Inflammatory macrophage treated with lipopolysaccharide for 1 hour (primary cell): ENCODE measurements at places on chromosomes 13 and 19.

- DNase-seq, result no peak
These were observed 10.0 kb upstream of the IGFL2 start for GRCh38 chr19:46137915-46138473.

GRCh38 chr19:48637948-48638830 is 1.0 kb upstream of the DBP start:
- peak; percentile 85 for DNase-seq

DNA sequence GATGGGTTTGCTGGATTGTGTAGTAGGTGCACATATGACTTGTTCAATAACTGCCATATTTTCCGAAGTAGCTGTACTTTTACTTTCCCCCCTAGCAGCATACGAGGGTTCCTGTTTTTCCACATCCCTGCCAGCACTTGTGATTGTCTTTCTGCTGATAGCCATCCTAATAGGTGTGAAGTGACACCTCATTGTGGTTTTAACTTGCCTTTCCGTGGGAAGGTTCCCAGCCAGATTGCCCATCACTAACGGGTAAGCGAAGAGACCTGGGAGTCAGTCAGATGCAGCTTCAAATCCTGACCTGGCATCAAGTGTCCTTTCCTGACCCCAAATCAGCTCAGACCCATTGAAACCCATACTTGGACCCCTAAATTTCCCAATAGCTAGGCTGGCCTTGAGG is 4.5 kb downstream of the CLPTM1 start:
- no peak for DNase-seq

DNA sequence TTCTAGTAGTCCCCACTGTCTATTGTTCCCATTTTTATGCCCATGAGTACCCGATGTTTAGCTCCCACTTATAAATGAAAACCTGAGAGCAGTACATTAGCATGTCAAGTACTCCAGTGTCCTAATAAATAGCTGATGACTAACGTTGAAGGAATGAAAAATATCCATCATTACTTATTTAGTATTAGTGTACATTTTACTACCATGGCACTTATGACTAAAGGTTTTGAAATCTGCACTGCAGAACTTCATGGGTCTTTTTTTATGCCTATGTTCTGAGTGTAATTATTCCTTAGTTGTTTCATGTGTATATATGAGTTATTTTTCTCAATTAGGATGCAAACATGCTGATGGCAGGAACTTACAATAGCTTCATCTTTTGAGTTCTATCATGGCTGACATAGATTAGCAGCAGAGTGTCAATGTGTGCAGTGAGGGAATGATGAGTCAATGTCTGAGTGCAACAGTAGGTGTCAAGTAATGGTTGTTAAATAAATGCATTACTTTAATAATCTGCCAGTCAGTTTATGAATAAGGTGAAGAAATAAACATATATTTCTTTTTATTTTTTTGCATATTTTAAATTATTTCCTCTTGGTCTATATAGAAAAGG is 188.4 kb downstream of the ITGBL1 start:
- no peak for DNase-seq

DNA sequence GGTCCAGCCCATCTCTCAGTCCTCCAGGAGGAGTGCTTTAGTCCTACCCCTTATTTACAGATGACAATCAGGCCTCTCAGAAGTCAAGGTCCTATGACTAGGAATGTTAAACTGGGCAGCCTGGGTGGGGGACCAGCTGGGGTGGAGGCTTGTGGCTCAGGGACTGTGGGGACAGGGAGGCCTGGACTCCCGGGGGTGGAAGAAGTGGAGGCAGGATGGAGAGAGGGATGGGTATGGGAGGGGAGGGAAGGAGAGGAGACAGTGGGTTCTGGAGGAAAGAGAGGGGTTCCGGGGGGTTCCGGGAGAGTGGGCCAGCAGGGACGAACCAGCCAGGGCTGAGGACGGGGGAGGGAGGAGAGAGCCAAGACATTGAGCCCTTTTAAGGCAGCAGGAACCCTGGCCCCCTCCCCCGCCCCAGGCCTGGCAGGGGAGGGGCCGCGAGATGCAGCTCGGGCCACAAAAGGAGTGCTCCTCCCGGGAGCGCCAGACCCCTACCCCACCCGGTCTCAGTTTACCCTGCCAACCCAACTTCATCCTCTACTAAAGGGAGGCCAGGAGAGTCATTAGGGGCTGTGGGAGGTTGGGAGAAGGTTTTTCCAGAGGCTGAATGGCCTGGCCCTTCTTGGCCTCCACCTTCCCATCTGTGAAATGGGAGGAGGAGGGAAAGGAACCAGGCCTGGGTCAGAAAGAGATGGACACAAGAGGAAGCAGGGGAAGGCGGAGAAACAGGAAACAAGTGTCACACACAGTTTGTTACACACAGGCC is 1.7 kb downstream of the DMPK start:
- DNase-seq, result no peak

GRCh38 chr13:112669881-112670499 is 19.8 kb upstream of the ATP11A start:
- DNase-seq, result no peak

DNA sequence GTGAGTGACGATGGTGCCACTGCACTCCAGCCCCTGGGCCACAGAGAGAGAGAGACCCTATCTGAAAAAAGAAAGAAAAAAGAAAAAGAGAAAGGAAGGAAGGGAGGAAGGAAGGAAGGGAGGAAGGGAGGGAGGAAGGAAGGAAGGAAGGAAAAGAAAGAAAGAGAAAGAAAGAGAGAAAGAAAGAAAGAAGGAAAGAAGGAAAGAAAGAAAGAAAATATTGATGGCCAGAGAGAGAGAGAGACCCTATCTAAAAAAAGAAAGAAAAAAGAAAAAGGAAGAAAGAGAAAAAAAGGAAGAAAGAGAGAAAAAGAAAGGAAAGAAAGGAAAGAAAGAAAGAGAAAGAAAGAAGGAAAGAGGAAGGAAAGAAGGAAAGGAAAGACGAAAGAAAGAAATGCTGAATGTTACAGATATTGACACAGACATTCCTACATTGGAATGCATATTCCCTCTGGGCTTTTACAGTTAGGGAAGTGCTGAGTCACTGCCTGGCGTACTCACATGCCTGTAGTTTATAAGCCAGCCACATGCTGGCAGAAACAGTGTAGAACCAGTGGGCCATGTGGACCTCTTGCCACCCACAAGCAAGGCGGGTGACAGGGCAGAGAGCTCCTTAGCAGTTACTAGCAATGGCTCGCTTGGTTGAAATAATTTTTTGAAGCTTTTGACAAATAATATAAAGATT is 34.6 kb upstream of the SLC46A3 start:
- peak; percentile 77 for DNase-seq

- DNase-seq, result no peak
These were observed 83.0 kb downstream of the NUFIP1 start for GRCh38 chr13:44906230-44906629.

GRCh38 chr19:36420961-36421748 is 2.7 kb upstream of the ZFP82 start:
- no peak for DNase-seq

- no peak for DNase-seq
These were observed 31.1 kb upstream of the AMER2 start for GRCh38 chr13:25203127-25203740.

DNA sequence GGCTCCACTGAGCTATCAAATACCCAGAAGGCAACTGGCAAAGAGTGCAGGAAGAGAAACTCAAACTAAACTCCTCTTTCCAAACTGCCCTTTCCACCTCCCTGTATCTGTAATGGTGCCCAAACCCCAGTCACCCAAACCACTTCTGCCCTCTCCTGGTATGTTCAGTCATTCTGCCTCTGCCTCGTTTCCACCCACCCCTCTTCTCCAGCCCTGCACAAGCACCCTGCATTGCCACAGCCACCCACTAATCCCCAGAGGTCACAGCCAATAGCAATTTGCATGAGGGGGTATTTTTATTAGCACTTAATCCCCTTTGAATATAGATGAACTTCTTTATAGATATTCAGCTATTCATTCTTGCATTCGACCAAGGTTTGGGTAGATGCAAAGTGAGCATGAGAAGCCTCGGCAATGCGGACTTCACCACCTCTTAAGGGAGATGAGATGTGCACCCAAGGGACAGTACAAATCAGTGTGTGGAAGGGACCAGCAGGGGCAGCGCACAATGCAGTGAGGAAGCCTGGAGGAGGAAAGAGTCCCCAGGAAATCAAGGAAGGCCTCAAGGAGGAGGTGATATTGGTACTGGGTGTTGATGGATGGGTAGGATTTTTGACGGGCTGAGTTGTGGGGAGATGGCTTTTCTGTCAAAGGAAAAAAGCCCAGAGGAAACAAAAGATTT is 12.4 kb downstream of the TMEM272 start:
- peak; percentile 71 for DNase-seq

GRCh38 chr13:91904005-91904404 is 505.6 kb downstream of the GPC5 start:
- DNase-seq, result no peak

- DNase-seq, result peak; percentile 68
These were observed 18.7 kb downstream of the CD70 start for GRCh38 chr19:6572217-6572616.

- peak; percentile 83 for DNase-seq
These were observed 17.9 kb downstream of the DEDD2 start for GRCh38 chr19:42199440-42200115.

DNA sequence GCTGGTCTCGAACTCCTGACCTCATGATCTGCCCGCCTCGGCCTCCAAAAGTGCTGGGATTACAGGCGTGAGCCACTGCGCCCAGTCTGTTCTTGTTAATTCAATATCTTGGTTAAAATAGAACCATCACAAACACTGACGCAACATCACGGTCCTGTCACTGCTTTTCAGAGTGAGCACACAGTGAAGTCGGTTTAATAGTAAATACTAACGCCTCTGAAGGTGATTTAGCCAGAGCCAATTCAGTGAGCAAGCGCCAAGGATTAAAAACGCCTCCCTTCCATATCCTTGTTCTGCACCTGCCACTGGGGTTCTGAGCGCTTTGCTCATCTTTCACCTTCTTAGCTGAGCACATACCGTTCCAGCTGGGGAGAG is 30.3 kb downstream of the LAMP1 start:
- no peak for DNase-seq

- peak; percentile 77 for DNase-seq
These were observed 9.5 kb downstream of the PIP5K1C start for GRCh38 chr19:3690551-3691371.

- peak; percentile 69 for DNase-seq
These were observed 25.9 kb downstream of the MPND start for GRCh38 chr19:4369109-4369887.

DNA sequence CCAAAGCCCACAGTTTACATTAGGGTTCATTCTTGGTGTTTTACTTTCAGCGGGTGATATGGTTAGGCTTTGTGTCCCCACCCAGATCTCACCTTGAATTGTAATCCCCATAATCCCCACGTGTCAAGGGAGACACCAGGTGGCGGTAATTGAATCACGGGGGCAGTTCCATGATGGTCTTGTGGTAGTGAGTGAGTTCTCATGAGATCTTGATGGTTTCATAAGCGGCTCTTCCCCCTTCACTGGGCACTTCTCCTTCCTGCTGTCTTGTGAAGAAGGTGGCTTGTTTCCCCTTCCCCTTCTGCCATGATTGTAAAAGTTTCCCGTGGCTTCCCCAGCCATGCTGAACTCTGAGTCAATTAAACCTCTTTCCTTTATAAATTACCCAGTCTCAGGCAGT is 12.0 kb downstream of the FPR2 start:
- DNase-seq, result peak; percentile 84

- DNase-seq, result no peak
These were observed 1.0 kb upstream of the GTF2F1 start for GRCh38 chr19:6393983-6394412.

- DNase-seq, result no peak
These were observed 16.8 kb upstream of the SIGLEC6 start for GRCh38 chr19:51548213-51548651.

DNA sequence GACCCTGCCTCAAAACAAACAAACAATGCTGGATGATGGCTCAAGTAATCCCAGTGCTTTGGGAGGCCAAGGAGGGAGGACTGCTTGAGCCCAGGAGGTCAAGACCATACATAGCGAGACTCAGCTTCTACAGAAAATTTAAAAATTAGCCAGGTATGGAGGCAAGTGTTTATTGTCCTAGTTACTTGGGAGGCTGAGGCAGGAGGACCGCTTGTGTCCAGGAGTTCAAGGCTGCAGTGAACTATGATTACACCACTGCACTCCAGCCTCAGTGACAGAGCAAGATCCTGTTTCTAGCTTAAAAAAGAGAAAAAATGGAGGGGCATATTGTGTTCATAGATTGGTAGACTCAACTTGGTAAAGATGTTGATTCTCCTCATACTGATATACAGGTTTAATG is 36.2 kb downstream of the KPNA3 start:
- DNase-seq, result no peak

DNA sequence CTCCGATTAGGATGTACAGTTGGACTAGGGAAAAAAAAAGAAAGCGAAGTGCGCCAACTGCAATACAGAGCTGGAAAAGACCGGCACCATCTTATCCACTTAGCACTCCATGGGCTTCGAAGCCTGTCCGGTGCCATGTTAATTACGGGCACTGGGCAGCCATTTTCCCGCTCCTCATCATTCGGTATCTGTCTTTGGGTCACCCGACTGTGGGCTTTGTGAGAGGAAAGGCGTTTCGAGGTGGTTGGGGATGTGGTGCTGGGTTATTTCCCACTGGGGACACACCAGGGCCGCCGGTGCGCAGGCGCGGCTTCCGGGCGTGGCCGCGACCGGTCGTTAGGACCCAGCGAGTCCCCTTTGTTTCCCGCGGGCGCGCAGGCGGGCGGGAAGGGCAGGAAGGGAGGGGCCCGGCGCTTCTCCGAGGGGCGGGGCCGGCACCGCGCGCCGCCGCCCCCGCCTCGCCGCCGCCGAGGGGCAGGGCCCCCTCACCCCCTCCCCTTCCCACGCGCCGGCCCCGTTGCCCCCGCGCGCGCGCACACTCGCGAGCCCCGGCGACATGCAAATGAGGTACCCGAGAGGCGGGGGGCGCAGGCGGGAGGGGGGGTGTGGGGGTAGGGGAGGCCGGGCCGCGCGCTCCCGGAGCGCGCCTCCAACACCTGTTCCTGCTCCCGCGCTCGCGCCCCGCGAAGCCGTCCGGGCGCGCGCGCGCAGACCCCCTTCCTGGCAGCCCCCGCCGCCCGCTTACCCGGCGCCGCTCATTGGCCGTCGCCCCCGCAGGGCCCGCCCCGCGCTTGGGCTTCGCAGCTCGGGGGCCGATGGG is at the start of gene ZNF524:
ZNF524 (plus strand) TSS at position 447 of the 820 bp plus-strand sequence. CDS start 1,825 bp downstream, outside the sequence.
- peak; percentile 78 for DNase-seq

- no peak for DNase-seq
These were observed 175.0 kb downstream of the URI1 start for GRCh38 chr19:30116984-30117555.
